ENCODE measurements at places on chromosomes 11 and 22.

GRCh38 chr11:45543808-45544422 lies 121.5 kb downstream of the CHST1 start:
- DNase-seq: no peak
- H3K27me3 ChIP-seq: peaks cover 22% of the 10 kb centered on the region
- H3K4me3 ChIP-seq: no peak overlapping the region
- no peak overlapping the region for H3K27ac ChIP-seq
- no peaks in the 10 kb centered on the region for H3K36me3 ChIP-seq
- no peaks in the 10 kb centered on the region for H3K4me1 ChIP-seq

GRCh38 chr11:126186708-126187529 lies 24.5 kb downstream of the RPUSD4 start:
- DNase-seq: no peak
- H3K4me3 ChIP-seq: no peak overlapping the region
- H3K27me3 ChIP-seq: no peaks in the 10 kb centered on the region
- no peaks in the 10 kb centered on the region for H3K36me3 ChIP-seq
- H3K27ac ChIP-seq: no peak overlapping the region

- H3K36me3 ChIP-seq: no peaks in the 10 kb centered on the region
- H3K27me3 ChIP-seq: no peaks in the 10 kb centered on the region
- H3K27ac ChIP-seq: peak overlapping the region; percentile 95
- H3K4me1 ChIP-seq: peaks cover 26% of the 10 kb centered on the region
- peak overlapping the region; percentile 30 for H3K4me3 ChIP-seq
- no peak for DNase-seq
Observed at GRCh38 chr11:12693479-12694182, 19.4 kb downstream of the TEAD1 start.

DNA sequence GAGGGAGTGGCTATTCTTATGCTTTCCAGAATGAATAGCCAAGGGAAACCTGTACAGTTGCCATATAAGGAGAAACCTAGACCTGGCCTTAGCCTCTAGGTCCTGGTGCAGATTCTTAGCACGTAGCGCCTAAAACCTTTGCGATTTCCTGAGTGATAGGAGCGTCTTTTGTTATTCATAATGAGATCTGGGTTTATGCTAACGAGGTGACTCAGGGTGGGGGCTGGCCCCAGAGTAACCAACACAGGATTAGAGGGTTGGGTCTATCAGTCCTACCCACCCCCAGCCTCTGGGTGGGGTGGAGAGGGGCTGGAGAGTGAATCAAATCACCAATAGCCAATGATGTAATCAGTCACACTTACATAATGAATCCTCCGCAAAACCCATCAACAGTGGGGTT lies 73.4 kb upstream of the PARVG start:
- H3K27me3 ChIP-seq: no peaks in the 10 kb centered on the region
- no peak overlapping the region for H3K27ac ChIP-seq
- no peak overlapping the region for H3K4me3 ChIP-seq
- no peaks in the 10 kb centered on the region for H3K4me1 ChIP-seq
- no peaks in the 10 kb centered on the region for H3K36me3 ChIP-seq

DNA sequence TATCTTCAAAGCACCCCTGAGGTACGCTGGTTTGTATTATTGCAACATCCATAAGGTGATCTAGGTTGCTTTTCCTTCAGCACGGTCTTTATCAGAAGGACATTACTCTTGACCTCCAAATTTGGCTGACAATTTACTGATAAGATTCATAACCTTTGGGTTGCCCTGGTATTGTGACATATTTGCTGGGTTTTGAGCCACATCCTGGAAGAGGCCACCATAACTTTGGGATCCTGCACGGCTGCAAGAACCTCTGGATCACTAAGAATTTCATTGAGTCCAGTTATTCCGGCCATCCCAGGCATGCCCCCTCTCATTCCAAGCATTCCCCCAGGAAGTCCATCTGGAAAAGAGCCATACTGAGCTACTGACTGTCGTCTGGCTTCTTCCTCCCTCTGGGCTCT lies 6.5 kb upstream of the PLET1 start:
- H3K27ac ChIP-seq: no peak overlapping the region
- no peaks in the 10 kb centered on the region for H3K4me1 ChIP-seq
- H3K4me3 ChIP-seq: no peak overlapping the region
- H3K27me3 ChIP-seq: no peaks in the 10 kb centered on the region
- DNase-seq: no peak
- no peaks in the 10 kb centered on the region for H3K36me3 ChIP-seq

All from breast epithelium (tissue), 4 donors.